ENCODE measurements at places on chromosomes 12 and 14.

DNA sequence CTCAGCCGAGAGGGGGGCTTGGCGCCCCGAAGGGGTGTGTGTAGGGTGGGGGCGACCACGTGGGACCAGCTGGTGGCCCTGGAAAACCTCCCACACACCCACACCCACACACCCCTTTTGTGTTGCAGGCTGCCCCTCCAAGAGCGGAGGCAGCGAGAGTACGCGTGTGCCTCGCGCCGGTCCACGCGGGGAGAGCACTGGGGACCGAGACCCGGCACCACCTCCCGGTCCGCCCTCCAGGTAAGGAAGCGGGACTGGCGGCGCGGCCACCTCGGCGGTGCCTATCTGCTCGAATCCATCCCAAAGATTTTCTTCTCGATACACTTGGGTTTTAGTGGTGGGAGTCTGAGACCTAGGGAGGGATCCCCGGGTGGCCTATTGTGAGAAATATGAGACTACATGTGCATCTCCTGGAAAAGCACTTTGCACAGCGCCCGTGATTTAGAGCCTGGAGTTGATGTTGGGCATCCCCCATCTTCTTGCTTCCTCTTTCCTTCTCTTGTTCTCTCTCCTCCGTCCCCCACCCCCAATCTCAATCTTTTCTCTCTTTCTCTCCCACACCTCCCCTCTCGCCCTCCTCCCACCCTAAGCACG is 393 bp downstream of the SYT1 start:
- DNase-seq = no peak

- no peak for DNase-seq
Observed at GRCh38 chr12:74043343-74043742, 494.3 kb upstream of the ATXN7L3B start.

DNA sequence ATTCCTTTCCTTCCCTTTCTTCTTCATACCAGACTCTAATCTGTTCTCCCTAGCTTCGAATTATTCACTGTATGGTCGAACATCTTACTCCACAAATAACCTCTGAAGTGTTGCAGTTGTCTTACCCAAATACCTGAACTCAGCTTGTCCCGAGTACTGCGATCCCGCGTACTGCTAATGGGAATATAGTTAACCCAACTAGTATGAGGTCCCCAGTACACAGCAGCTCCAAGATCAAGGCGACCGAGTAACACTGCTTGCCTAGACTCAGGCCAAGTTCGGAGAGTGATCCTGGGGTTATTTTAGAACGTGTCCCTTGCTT is 462 bp upstream of the ETNK1 start:
- DNase-seq = no peak

- no peak for DNase-seq
Observed at GRCh38 chr12:110117956-110118685, 6.0 kb upstream of the IFT81 start.

DNA sequence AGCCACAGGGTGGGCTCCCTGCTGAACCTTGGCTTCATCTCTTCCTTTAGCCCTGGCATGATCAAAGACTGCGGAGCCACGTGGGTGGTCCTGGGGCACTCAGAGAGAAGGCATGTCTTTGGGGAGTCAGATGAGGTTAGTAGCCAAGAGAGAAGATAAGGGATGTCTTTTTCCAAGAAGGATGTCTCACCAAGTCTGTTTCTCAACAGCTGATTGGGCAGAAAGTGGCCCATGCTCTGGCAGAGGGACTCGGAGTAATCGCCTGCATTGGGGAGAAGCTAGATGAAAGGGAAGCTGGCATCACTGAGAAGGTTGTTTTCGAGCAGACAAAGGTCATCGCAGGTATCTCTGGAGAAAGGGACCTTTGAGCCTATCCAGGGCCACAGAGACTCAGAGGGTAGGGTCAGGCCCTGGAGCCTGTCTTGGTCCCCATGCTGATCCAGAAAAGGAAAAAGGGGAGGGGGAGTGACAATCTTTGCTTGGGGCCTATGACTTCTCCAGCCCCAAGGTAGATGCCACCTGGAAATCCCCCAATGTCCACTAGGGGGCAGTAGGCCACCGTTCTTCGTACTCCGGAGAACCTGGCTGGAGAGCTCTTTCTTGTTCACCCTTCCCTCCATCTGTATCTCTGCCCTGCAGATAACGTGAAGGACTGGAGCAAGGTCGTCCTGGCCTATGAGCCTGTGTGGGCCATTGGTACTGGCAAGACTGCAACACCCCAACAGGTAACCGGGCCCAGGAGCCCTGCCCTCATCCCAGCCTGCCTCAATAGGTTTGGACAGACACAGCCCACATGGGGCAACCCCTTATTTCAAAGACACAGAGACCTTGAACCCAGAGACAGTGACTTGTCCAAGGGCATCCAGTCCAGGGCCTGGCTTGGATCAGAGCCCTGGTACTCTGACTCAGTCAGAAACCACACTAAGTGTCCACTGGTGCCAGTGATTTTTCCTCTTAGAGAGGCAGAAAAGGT is 2.0 kb downstream of the TPI1 start:
- peak; percentile 83 for DNase-seq

DNA sequence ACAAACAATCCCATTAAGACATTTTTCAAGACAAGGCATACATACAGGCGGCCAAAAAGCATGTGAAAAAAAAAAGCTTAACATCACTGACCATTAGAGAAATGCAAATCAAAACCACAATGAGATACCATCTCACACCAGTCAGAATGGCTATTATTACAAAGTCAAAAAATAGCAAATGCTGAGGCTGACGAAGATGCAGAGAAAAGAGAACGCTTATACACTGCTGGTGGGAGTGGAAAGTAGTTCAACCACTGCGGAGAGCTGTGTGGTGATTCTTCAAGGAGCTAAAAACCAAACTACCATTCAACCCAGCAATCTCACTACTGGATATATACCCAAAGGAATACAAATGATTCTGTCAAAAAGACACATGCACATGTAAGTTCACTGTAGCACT is 216.7 kb downstream of the FOXG1 start:
- DNase-seq = no peak

DNA sequence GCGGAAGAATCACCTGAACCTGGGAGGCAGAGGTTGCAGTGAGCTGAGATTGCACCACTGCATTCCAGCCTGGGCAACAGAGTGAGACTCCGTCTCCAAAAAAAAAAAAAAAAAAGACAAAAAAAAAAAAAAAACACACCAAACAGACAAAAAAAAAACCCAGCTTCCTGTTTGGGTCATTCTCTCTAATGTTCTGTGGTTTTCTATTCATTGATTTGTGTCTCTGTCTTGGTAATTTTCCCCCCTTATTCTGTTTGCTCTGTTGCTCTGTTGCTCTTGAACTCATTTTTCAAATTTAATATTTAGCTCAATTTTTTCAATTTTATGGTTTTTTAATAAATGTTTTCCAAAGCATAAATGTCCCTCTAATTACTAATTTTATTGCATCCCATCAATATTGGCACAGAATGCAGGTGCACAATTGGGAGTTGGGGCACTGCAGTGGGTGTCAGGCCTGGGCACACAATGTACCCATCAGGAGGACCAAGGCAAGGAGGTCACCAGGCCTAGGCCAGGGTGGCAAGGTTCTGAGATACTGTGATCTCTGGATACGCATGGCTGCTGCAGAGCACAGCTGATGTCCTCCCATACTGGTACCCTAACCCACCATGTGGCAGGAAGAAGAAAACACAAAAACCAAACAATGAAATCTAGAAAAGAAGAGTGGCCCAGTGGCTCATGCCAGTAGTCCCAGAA is 8.0 kb upstream of the GNPTAB start:
- peak; percentile 34 for DNase-seq

DNA sequence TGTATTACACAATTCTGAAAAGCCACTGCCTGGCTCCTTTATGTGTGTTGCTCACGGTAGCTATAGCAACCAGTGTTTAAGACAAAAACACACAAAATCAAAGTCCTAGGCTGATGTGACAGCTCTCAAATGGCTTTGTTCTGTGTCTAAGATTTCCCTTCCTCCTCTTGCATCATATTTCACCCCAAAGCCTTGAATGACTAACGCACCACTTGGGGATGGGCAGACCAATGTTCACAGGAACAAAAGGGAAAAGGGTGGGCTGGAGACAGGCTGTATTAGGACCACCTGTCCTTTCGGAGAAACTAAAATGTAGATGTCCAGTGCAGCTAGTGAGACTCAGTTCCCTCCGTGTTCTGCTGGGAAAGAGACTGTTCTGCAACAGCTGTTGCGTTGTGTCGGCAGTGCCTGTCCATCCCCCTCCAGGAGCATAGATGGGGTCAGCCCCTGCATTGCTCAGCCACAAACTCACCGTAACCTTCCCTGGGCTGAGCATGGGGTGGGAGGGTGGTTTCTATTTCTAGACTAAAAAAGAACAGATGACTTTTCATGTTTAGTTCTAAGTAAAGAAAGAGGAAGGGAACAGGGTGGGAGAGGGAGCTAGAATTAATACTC is 26.8 kb upstream of the DAAM1 start:
- DNase-seq = peak; percentile 17

- DNase-seq = no peak
Observed at GRCh38 chr12:117522559-117522958, 161.1 kb upstream of the NOS1 start.

GRCh38 chr12:64992641-64993040 is 128.5 kb downstream of the WIF1 start:
- DNase-seq = no peak

DNA sequence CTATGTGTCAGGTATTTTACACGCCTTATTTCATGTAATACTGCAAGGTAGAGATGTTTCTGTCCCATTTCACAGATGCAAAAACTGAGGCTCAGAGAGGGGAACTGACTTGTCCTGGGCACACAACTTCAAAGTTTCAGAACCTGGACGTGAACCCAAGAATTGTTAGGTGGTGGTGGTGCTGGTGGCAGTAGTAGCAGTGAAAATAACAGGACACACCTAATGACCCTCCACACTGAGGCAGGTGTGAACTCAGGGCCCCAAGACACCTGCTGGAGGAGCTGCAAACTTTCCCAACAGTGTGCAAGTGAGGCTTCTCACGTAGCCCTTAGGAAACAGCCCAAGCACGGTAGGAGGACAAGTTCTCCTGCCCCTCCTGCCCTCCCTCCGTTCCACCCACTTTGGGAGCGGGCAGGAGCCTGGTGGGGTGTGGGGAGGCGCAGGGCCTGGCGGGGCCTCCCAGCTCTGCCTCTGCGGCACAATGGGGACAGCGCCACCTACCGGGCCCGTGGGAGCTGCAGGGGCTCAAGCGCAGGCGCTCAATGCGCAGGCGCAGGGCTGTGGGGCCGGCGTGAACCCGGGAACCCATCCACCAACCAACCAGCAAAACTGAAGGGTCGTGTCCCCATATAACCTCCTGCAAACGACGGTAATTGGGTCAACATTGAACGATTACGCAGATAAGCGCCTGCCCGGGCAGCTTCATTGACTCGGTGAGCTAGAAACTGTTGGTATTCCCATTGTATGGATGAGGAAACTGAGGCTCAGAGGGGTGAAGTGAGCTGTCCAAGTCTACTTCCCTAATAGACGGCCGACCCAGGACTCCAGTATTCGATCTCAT is 12.0 kb upstream of the TRPV4 start:
- DNase-seq = peak; percentile 79

- DNase-seq = no peak
Observed at GRCh38 chr12:53344487-53344823, 8.3 kb upstream of the SP7 start.

- no peak for DNase-seq
Observed at GRCh38 chr12:85695097-85695715, 141.0 kb downstream of the RASSF9 start.

GRCh38 chr12:130752692-130753230 is 36.7 kb upstream of the RIMBP2 start:
- DNase-seq = no peak

DNA sequence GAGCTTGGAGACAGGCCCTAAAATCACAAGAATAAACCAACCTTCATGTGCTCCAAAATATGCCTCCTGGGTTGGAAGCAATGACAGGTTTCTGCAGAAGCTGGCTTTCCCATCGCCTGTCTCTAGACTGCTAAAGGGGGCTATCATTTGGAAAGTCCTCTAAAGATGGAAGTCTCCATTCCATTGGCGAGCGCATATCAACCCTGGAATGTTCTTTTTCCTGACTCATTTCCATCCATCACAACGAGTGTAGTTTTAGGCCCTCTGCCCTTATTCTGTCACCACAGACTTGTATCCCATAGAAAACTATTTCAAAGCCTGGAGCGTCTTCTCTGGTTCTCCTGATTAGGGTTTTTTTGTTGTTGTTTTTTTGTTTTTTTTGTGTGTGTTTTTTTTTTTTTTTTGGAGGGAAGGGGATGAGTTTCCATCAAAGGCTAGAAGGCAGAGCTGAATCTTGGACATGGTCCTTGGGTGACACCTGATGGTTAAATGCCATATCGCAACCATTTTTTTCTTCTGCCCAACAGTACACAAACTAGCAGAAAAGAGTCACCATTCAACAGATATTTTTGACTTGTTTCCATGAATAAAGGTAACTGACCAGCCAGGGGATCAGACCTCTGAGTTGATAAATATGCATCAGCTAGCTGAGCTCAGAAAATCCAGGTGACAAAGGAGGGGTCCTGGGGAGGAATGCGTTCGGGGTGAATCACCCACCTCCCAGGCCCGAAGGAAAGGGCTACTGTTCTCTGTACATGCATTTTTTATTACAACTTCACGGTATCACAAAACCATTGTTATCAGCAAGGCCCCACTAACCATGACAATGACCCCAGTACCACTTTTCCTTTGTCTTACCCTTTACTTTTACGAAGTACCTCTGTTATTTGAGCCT is 40.5 kb downstream of the KCNA5 start:
- DNase-seq = peak; percentile 5

DNA sequence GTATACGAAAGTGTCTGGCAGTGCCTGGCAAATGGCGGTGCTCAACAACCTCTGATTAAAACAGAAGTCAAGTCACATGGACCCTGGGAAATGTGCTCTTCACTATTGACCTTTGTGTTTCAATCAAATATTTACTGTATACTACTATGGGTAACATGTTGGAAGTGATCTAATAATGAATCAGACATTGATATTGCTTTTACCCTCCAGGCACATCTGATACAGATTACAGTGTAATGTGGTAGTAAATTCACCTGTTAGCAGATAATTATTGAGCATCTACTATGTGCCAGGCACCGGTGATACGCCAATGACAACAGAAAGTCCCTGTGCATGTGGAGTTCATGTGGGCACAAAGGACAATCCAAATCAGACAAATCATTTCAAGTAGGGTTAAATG is 63.1 kb downstream of the STON2 start:
- DNase-seq = no peak

- DNase-seq = no peak
Observed at GRCh38 chr14:38873941-38874612, 229.0 kb downstream of the SEC23A start.
